ENCODE measurements at places on chromosomes 7 and 10.

DNA sequence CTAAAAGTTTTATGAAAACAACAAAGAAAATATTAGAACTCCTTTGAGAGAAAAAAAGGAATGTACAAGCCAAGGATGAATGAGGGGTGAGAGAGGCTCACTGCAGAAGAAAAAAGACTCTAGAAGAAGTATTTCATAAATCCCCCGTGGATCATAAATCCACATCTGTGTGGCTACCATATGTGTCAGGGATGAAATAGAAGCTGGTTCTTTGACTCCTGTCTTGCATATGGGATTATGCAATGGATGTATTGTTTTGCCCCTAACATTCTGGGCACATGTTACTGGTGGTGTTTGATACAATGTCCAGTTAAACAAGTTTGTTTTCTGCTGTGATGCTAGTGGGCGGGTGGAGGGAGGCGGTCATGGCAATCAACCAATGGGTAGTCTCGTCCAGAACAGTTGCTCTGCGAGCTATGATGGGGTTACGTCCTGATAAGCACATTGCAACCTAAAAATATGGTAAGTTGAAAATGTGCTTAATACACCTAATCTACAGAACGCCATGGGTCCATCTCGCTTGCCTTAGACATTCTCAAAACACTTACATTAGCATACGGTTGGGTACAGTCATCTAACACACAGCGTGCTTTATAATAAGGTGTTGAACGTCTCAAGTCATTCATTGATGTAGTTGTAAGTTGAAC, 34.1 kb upstream of the PITRM1 start:
- no peak overlapping the region for H3K27ac ChIP-seq
- H3K36me3 ChIP-seq = no peaks in the 10 kb centered on the region
- no peak for DNase-seq
- H3K4me3 ChIP-seq = no peak overlapping the region
- H3K4me1 ChIP-seq = peaks cover 9% of the 10 kb centered on the region

- no peak overlapping the region for H3K4me3 ChIP-seq
- peaks cover 56% of the 10 kb centered on the region for H3K4me1 ChIP-seq
- peak overlapping the region; percentile 92 for H3K27ac ChIP-seq
- DNase-seq = no peak
- H3K36me3 ChIP-seq = peaks cover 72% of the 10 kb centered on the region
These were observed 7.6 kb downstream of the CYCS start for GRCh38 chr7:25117226-25118047.

DNA sequence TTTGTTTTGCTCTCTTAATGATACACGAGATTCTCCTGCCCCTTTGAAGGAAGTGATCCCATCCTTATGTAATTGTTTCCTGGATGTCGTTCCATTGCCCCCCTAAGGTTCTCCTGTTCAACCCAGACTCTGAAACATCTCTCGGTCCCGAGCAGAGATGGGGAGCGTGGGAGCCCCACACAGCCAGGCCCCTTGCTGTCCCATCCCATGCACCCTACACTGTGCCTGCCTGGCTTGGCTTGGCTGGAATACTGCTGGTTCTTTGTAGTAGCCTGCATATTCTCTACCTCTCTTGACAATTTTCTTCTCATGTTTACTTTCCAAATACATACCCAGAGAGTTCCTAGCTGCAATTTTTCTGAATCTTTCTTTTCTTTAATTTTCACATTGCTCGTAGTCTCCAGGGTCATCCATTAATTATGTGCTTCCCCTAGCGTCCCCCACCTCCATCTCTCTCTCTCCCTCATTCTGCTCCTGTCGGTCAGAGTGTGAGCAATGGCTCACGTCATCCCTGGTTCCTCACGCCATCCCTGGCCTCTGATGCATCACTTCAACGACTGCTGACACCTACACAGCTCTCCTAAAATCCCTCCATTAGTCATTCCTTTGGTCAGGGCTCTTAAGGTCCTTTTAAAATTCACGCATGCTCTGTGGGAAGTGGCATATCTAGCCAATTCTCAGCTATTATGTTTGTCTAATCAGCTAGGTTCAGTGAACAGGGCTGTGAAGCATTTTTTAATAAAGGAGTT, 32.5 kb upstream of the GPR158 start:
- H3K27me3 ChIP-seq = peaks cover 2% of the 10 kb centered on the region
- H3K36me3 ChIP-seq = no peaks in the 10 kb centered on the region
- no peaks in the 10 kb centered on the region for H3K4me1 ChIP-seq
- no peak for DNase-seq
- no peak overlapping the region for H3K27ac ChIP-seq

DNA sequence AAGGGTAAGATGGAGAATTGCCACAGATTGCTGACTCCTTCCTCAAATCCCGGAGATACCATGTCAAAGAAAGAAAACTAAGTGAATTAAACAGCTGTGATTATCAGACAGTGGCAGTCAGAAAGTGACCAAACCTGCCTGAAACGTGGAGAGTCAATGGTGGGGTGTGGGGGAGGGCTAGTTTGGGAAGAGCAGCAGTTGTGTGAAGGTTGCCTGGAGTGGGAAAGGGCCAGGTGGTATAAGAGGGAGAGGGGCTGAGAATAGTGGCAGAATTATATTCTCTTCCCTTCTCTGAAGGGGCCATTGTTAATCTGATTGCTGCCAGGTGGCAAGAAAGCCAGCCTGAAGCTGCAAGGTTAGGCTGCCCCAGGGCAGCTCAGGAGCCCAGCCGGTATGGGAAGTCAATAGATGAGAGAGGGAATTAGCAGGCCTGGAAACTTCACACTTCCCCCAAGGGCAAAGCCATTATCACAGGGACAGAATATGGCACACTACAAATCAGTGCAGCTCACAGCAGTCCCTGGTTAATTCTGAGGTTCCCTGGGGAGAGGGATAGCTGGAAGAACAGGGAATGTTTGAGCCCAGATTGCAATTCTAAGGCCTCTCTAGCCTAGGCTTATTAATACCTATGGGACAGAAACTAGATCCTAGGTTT, 83.9 kb upstream of the ITGB1 start:
- H3K27ac ChIP-seq = no peak overlapping the region
- no peaks in the 10 kb centered on the region for H3K4me1 ChIP-seq
- no peak overlapping the region for H3K4me3 ChIP-seq
